Forelimb muscle (tissue), 1 donor: ENCODE measurements at places on chromosomes 3 and 15.

GRCh38 chr3:149442851-149443544, 31.5 kb upstream of the TM4SF4 start:
- DNase-seq: no peak

GRCh38 chr3:194333212-194333980, 17.7 kb downstream of the CPN2 start:
- peak; percentile 50 for DNase-seq

DNA sequence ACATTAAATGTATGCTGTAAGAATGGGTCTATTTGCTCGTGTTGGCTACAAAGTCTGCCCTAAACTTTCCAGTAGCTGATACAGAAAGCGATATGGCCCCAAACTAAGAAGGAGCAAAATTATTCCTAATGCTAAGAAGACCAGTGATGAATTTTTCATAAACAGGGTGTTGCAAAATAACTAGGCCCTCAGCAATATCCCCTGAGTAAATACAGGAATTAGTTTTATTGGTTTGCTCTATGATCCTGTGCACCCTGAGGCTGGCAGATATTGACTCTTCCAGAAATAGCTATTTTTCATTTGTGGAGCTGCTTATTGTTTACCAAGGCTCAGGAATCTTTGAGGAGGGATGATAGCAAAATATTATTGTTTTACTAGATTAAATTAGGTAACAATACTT, 60.9 kb upstream of the CCNL1 start:
- DNase-seq: no peak

- no peak for DNase-seq
These were observed 506.9 kb downstream of the OCA2 start for GRCh38 chr15:27592036-27592760.

- DNase-seq: no peak
These were observed 74.7 kb downstream of the SEC22A start for GRCh38 chr3:123276346-123277006.

- DNase-seq: no peak
These were observed 27.6 kb downstream of the DNASE1L3 start for GRCh38 chr3:58183221-58183620.

DNA sequence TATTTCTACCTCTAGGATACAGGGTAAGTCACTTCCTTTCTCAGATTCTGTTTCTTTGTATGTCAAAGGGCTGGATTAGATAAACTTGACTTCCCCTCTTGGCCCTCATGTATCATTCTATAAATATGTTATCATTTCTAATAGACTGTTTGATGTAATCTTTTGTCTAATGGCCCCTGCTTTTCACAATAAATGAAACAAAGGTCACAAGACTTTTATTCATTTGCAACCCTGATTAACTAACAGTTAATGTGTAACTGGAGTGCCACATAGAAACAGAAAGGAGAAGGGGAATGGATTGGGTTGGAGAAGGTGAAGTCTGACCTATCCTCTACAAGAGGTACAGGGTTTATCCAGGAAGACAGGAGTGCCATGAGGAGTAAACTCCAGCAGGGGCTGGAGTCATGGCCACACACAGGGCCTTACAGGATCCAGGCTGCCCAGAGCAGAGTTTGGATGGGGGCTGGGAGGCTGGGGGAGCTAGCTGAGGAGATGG, 8.0 kb upstream of the B3GNT5 start:
- DNase-seq: no peak

DNA sequence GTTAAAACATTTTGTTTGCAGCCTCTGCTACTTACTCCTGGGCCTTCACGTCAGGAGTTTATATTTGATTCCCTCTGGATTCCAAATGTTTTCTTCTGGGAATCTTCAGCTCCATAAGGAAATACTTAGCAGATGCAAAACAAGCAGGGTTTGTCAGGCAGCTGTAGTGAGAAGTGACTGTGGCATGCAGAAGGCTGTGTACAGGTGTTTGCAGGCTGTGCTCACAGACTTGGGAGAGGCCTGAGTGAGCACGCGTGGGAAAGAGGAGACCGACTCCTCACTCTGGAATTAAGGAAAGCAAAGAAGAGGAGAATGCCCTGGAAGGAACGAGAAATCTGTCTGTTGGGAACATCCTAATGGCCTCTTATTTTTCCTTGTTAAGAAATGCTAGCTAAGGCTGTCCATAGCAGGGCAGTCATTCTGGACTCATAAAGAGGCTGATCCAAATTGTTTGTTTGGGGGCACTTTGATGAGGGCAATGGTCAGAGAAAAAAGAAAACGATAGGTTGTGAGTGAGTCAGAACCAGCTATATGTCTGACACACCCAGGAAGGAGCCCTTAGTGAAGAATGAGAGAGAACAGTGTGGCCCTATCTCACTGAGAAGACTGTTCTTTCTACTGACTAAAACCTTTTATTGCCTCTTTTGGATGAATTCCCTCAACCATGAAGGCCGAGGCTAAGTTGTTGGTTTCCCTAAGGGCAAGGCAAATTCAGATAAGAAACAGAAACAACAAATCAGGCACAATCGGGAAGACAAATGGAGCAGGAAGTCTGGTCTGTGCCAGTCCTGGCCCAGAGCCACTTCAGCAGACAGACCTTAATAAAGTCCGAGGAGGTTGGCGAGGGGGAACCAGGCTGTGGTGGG, 82.6 kb downstream of the TGFBR2 start:
- DNase-seq: no peak

DNA sequence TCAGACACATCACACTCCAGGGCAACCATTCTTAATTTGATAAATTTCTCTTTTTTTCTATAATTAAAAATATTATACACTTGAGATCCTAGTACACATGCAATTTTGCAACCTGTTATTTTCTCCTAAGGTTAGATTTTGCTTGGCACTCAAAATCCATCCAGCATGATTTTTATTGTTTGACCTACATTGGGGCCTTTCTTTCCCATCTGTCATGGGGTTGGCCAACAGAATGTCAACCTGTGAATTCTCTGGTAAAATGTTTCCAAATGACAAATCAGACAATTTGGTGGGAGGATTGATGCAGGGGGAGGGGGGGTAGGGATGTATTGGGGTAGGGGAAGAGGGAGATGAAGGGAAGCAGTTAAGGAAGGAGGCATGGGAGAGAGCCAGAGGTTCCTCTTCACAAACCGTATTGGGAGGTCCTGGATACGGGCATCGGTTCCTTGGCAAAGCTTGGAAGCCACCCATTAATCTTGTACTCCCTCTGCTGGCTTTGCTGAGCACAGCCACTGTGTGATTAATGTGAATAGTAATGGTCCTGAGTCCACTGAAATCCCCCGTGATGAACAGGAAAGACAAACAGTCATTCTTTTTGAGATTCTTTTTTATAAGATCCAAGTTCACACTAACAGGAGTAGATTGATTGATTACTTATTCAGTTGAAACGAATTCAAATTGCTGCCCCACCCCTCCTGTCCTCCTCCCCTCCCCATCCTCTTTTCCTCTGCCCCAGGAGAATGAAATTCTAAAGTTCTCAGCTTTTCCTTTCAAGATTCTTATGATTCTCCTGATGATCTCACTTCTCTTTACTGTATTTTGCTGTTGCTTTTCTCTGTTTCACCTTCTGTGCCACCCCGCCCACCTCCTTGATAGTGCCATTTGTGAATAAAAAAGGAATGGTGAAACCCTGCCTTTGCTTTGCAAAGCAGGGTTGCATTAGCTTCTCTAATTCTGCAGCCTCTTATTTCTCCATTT, 82.2 kb upstream of the SLC25A26 start:
- no peak for DNase-seq

GRCh38 chr3:119239206-119239820, 1.4 kb downstream of the B4GALT4 start:
- DNase-seq: no peak

DNA sequence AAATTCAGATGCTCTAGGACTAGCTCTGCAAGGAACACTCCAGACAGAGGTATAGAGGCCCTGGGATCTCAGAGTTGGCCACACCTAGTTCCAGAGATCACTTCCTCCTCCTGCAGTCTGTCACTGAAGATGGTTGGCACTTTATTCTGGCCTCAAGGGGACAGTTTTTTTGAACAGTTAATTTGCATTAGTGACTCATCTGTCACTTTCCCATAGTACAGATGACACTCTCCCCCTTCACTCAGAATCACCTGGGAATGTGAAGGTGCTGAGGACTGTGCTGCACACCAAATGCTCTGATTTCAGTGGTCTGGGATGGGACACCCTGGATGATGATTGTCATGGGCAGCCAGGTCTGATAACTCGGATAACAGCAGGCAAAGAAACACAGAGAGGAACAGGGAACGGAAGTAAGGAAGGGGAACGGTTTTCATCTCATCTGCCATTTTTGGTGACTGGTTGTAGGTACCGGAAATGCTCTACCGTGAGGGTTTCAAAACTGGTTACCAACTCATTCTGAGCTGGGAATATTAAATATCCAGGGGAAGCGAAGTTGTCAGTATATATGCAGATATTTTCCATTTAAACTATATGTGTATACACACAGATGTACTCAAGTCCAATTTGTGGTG, 232.5 kb upstream of the ST8SIA2 start:
- DNase-seq: no peak
